ENCODE measurements at places on chromosomes 13 and 19.

- no peak for DNase-seq
Measured at GRCh38 chr13:70388935-70389334, 280.7 kb upstream of the KLHL1 start.

GRCh38 chr13:49791711-49792549 lies 552 bp downstream of the KPNA3 start:
- peak; percentile 74 for DNase-seq

DNA sequence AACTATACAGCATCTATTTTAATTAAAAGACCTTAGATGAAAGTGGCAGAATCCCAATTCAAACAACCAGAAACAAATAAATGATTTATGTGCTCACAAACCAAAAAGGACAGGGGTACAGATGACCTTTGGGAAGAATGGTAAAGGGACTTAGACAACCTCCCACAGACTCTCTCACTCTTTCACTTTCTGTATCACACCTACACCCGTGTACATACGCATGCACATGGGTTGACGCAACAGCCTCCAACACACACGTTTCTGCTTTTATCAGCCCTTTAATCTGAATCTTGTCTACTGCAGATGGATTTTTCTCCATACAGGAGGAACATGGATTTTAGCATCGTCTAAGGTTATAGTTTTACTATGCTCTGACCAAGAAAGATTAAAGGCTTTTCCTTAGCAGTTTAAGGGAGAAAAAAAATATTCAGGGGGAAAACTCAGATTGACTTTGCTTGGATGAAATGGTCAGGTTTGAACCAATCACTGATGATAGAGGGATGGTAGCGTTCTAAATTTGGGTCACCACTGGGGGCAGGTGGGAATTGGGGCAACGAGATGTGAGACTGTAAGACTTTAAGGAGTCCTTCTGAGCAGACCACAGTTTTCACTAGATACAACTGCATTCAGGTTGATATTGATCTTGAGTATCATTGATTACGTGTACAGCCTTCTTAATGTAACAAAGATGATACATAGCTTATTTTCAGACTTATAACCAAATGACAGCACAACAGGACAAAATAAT lies 166.1 kb downstream of the ITGBL1 start:
- DNase-seq: no peak

GRCh38 chr13:57632276-57633140 lies 964 bp downstream of the PCDH17 start:
- peak; percentile 68 for DNase-seq

- DNase-seq: peak; percentile 33
Measured at GRCh38 chr13:27011661-27012060, 159.9 kb downstream of the USP12 start.

DNA sequence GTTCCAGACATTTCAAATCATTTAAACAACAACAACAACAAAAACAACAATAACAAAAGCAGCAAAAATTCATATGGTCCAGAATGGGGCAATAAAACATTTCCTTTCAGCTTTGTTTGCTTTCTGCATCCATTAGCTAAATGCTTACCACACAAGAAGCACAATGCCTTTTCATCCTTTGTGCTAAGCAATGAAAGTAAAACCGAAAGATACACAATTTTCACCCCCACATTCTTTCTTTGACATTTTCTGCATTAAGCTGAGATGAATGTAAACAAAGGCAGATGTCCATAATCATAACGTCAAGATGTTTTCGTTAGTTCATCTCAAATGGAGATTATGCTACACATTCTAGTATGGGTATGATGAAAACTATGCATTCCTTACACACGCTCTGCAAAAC lies 568.5 kb downstream of the SLITRK6 start:
- DNase-seq: no peak

GRCh38 chr13:52452470-52452869 lies 2.0 kb upstream of the VPS36 start:
- DNase-seq: no peak

DNA sequence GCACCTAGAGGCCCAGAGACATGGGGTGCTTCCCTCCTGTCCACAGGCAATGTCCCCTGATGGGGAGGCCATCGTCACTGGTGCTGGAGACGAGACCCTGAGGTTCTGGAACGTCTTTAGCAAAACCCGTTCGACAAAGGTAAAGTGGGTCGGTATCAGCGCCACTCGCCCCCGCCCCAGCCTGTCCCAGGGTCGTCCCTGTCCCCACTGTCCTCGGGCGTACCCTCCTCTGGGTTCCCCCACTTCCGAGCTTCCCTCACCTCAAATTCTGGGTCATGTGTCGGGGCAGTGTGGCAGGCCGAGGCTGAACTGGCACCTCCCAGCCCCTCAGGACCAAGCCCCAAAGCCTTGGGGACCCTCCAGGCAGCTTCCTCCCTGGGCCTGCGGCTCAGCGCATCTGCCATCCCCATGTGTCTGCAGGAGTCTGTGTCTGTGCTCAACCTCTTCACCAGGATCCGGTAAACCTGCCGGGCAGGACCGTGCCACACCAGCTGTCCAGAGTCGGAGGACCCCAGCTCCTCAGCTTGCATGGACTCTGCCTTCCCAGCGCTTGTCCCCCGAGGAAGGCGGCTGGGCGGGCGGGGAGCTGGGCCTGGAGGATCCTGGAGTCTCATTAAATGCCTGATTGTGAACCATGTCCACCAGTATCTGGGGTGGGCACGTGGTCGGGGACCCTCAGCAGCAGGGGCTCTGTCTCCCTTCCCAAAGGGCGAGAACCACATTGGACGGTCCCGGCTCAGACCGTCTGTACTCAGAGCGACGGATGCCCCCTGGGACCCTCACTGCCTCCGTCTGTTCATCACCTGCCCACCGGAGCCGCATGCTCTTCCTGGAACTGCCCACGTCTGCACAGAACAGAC lies 4.4 kb upstream of the TEKTIP1 start:
- no peak for DNase-seq

DNA sequence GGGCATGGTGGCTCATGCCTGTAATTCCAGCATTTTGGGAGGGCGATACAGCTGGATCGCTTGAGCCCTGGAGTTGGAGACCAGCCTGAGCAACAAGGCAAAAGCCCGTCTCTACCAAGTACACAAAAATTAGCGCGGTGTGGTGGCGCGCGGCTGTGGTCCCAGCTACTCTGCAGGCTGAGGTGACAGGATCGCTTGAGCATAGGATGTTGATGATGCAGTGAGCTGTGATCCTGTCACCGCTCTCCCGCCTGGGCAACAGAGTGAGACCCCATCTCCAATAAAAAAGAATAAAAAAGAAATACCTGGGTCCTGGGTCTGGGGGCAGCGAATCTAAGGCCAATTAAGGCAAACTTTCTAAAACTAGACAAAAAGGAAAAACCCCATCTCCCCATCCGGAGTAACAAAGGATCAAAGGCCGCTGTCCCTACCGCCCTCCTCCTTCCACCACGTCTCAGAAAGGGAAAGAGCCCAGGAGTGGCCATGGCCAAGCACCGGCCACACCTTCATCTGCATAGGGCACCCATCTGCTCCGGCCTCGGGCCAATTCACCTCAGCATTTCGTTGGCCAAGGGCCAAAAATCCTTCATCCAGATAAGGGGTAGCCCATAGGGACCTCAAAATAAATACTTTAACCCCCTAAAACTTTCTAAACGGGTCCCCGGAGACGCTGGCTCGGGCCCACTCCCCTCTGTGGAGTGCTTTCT lies 851 bp downstream of the ZNF320 start:
- peak; percentile 63 for DNase-seq

DNA sequence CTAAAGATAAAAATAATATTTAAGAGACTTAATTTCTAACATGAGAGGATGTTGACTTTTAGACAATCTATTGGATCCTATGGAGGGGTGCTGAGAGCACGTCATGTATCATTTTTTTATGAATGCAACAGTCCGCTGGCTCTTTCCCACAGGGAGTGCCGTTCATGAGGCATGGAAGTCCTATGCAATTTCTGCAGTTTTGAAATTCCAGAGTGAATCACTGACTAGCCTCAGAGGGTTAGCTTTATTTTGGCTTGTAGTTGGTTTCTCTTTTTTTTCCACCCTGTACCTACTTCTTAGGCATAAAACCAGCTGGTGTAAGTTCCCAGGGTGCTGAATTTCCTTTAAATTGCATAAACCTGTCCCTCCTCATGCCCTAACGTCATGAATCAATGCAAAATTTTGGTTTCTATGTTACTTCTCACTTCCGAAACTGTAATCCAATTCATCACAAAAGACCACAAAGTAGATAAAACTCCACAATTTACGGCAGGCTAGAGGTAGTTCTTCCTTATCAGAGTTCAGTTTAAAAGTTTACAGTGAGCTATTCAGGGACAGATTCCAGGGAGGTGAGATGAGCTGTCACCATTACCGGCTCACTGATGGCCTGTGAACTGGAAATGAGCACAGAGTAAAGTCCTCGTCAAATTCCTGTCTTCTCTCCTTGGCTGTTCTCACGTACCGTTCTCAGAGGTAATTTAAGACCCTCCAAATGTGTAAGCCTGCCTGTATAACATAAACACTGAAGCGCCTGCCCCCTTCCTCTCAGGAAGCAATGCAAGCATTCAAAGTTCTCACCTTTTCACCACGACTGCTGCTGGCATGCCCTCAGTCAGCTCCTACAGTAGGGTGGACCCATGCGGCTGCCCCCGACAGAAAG lies 216.6 kb upstream of the SLC10A2 start:
- peak; percentile 73 for DNase-seq

DNA sequence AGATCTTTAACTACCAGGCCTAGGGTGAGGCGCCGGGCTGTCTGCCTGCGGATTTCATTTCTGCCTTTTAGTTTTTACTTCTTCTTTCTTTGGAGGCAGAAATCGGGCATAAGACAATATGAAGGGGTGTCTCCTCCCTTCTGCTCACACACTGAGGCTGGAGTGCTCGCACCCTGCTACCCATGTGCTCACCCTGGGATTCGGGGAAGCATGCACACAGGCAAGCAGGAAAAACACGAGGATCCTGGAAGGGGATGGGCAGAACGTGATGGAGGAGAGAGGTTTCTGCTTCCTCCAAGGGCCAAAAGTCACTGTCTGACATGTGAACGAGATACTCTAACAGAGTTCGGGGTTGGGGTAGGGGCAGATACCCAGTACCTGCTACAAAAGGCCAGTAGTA lies 28.4 kb downstream of the ZNF823 start:
- no peak for DNase-seq

DNA sequence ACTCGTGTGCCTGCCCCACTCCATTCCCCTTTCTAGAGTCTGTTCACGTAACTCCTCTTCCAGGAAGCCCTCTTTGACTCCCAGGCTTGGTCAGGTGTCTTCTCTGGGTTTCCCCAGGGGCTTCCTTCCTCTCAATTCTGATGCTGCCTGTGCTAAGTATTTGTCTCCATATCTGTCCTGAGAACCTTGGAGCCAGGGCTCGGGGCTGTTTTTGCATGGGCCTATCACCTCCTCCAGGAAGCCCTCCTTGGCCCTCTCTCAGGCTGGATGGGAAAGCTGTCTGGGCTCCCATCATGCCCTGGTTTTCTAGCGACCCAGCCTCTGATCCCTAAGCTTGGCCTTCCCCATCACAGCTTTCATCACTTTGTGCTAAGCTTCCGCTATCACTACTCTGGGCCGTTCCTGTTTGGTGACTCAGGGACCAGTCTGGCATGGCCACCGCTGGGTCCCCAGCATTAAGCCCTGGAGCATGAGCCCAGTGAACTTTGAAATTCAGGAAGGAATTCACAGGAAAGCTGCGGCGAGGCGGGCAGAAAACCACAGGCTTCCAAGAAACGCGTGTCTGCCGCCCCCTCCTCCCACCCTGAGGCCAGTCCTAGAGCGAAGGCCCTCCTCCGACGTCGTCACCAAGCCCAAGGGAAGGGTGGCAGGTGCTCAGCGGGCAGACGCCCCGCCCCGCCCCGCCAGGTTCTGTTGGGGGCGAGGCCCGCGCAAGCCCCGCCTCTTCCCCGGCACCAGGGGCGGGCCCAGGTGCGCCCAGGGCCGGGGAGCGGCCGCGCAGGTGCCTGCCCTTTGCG lies 486 bp upstream of the SPINT2 start:
- DNase-seq: peak; percentile 99

GRCh38 chr13:113901231-113901630 lies 37.4 kb upstream of the GAS6 start:
- peak; percentile 14 for DNase-seq

GRCh38 chr13:111916201-111916600 lies 150.7 kb upstream of the SOX1 start:
- peak; percentile 22 for DNase-seq

DNA sequence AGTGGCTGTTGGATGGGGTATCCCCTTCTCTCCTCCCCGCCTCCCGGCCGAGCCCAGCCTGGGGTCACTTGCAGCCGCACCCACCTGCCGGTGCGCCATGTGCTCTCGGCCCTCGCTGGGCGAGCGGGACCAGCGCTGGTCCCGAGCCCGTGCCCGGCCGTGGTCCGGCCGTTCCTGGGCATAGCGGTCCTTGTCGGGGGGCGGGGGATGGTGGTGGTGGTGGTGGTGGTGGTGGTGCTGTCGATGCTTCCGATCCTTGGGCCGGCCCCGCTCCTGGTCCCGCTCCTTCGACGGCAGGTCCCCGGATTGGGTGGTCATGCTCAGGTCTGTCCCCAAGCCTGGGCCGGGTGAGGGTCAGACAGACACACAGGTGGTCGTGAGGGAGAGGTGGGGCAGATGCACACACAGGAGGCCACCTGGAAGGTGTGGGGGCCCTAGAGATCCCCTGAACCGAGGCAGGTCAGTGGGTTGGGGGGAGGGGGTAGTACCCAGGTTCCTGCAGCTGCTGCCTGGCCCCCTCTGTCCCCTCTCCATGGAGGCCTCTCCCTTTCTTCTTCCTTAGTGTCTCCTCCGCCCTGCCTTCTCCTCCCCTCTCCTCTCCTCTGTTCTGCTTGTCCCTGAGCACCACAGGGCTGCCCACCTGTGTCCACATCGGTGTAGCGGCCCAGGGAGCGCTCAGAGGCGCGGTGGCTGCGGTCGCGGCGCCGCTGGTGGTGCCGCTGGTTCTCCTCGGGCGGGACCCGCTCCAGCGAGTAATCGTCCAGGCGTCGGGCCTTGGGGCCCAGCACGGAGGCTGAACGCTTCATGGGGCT lies 58.7 kb downstream of the IER2 start:
- DNase-seq: no peak

DNA sequence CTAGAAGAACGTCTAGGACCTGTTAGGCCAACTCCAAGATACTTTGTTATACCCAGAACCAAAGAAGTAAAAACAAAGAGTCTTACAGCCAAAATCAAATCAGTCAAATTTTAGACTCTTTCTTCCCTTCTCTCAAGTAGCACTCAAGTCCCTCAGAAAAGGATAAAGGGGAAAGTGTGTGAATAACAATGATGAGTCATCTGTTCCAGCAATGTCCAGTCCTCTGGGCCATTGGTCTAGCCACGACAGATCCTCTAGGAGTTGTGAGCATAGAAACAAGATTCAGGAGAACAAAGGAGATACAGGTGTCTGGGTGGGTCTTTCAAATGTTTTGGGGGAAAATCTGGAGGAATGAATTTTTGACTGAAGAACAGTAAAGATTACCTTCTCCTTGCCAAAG lies 36.3 kb downstream of the STOML3 start:
- no peak for DNase-seq

- no peak for DNase-seq
Measured at GRCh38 chr19:36950335-36951119, 34.4 kb downstream of the ZNF568 start.

DNA sequence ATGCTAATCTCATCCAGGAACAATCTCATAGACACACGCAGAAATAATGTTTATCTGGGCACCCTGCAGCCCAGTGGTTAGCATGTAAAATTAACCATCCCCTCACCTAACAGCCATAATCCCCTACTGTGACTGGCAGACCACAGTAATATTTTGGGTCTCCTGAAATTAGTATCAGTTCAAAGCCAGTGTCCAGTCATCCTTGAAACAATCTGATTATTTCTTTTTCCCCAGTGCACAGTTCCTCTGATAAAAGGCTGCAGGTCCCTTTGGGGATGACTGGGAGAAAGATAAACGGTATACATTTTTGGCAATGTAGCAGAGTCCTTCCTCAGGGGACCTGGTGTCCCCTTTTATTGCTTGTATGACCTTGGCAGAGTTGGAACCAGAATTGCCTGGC lies 50.4 kb upstream of the CYSLTR2 start:
- no peak for DNase-seq

Data from islet precursor cell (in vitro differentiated cells).